ENCODE measurements at places on chromosomes 2 and 18. TPM values are rescaled to one million over a fixed set of nuclear protein-coding genes. Genes with fewer than 3 reads are reported as not detected.

The PCBP1 gene
- 36.1 TPM for total RNA-seq

The CTDP1 gene
- 7.4 TPM for total RNA-seq

The MEP1B gene
- total RNA-seq: 0.18 TPM

The RIT2 gene
- not detected for total RNA-seq

The VWA3B gene
- total RNA-seq: 0.13 TPM

GRCh38 chr2:215031321-215031720 is 107.1 kb downstream of the ABCA12 start:
- no peak overlapping the region for H3K4me3 ChIP-seq
- DNase-seq: no peak
- no peak overlapping the region for H3K27ac ChIP-seq
- H3K4me1 ChIP-seq: no peaks in the 10 kb centered on the region
- H3K36me3 ChIP-seq: no peaks in the 10 kb centered on the region
- no peaks in the 10 kb centered on the region for H3K27me3 ChIP-seq

DNA sequence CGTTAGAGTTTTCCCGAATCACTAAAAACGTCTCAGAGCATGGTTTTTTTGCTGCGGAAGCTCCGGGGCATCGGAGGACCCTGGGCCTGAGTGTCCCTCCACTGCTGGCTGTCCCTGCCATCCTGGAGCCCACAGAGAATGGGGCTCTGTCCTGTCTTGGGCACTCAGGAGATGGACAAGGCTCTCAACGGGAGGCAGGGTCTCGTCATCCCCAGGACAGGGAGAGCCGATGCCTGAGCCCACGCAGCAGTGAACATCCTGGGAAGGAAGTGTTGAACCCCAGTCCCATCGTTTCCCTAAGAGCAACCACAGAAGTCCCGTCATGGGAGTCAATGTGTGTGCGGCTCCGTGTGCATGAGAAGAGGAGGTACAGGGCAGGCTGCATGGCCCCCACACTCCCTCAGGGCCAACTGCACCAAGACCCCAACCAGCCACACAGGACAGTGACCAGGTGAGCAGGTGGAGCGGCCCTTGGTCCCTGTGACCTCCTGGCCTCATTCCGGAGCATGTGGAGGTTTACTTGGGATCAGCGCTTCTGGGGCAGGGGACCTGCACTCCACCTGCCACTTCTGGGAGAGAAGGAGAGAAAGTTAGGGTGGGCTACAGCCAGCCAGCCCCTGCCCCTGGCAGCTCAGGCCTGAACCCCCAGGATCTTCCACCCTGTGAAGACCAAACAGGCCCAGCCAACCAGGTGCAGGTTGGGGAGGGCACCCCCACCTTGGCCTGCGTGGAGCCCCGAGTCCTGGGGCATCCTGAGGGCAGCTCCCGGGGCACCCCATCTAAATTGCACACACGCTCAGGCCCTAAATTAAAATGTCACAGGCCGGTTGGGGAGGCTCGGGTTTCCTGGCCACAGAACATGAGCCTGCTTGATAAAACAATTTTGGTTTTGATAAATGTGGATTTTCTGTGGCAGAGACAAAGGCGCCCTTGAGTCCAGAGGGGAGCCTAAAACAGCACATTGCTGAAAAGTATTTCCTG is 3.1 kb upstream of the SNED1 start:
- no peak overlapping the region for H3K27ac ChIP-seq
- no peak for DNase-seq
- H3K4me3 ChIP-seq: no peak overlapping the region
- H3K27me3 ChIP-seq: peaks cover 38% of the 10 kb centered on the region
- no peaks in the 10 kb centered on the region for H3K36me3 ChIP-seq
- H3K4me1 ChIP-seq: peaks cover 69% of the 10 kb centered on the region

- no peaks in the 10 kb centered on the region for H3K4me1 ChIP-seq
- DNase-seq: peak; percentile 13
- no peaks in the 10 kb centered on the region for H3K36me3 ChIP-seq
- H3K4me3 ChIP-seq: no peak overlapping the region
These were observed 690.5 kb downstream of the ADCYAP1 start for GRCh38 chr18:1595195-1595594.

DNA sequence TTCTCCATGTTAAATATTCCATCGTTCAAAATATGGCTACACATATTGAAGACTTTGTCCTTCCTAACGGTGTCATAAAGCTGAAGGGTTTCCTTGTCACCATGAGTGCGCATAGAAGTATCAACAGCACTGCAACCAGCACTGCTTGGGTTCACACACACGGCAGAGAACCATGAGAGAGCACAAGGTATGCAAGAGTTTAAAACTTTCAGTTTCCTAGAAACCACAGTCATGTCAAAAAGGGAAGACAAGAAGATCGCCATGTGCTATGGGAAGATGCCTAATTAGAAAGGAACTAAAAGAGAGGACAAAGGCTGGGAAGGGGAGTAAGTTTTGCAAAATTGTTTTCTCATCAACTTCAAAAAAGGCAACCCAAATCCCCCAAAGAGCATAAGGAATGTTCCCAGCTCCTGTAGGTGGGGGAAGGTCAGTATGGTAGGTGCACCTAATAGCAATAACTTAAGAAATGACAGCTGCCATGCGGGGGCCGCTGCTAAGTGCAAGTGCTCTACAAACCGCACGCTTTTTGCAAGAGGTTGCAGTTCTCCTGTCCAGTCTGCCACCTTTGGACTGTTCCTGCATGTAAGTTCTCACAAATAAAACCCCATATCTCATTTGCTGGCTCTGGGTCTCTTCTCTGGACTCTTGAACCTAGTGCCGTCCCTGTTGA is 136.8 kb downstream of the TMEM163 start:
- DNase-seq: no peak
- H3K27me3 ChIP-seq: no peaks in the 10 kb centered on the region
- H3K4me1 ChIP-seq: no peaks in the 10 kb centered on the region
- no peak overlapping the region for H3K27ac ChIP-seq
- no peaks in the 10 kb centered on the region for H3K36me3 ChIP-seq

GRCh38 chr2:181910028-181910831 is 18.7 kb downstream of the ITPRID2 start:
- H3K27me3 ChIP-seq: no peaks in the 10 kb centered on the region
- peaks cover 15% of the 10 kb centered on the region for H3K36me3 ChIP-seq
- H3K4me3 ChIP-seq: no peak overlapping the region
- DNase-seq: no peak
- no peaks in the 10 kb centered on the region for H3K4me1 ChIP-seq
- H3K27ac ChIP-seq: no peak overlapping the region

DNA sequence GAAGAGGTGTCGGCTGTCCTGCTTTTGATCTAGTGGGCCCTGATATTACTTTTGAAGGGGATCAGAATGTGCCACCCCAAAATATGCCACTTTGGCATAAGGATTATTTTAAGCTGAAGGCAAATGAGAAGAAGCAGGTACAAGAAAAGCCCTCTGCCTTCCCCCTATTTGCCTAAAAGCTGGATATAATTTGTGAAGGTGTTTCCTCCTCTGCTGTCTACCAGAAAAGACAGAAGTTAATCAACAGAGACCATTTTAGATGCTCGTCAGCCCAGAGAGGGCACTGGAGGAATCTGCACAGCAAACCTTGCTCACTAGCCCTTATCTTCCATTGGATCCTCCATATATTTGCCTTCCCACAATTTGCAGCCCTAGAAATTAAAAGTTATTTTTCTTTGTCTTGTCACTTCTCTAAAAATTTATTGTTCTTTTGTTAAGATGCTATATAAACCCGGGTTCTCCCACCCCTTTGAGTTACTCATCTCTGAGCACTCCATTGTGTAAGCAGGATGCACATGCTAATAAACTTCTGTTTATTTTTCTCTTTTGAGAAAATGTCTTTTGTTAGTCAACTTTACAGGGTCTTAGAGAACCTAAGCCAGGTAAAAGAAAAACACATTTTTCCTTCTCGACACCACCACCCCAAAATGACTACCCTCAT is 163.2 kb upstream of the SLC1A4 start:
- H3K4me1 ChIP-seq: peaks cover under 1% of the 10 kb centered on the region
- no peak overlapping the region for H3K27ac ChIP-seq
- H3K4me3 ChIP-seq: no peak overlapping the region
- no peaks in the 10 kb centered on the region for H3K36me3 ChIP-seq

GRCh38 chr2:240269380-240269779 is 128.9 kb upstream of the OTOS start:
- DNase-seq: no peak
- H3K4me1 ChIP-seq: no peaks in the 10 kb centered on the region
- H3K27me3 ChIP-seq: peaks cover 7% of the 10 kb centered on the region
- no peak overlapping the region for H3K4me3 ChIP-seq

GRCh38 chr18:67568166-67568565 is 51.6 kb upstream of the DSEL start:
- no peak overlapping the region for H3K4me3 ChIP-seq
- H3K36me3 ChIP-seq: no peaks in the 10 kb centered on the region
- no peaks in the 10 kb centered on the region for H3K4me1 ChIP-seq
- no peak for DNase-seq
- no peaks in the 10 kb centered on the region for H3K27me3 ChIP-seq
- no peak overlapping the region for H3K27ac ChIP-seq

- DNase-seq: peak; percentile 69
- no peak overlapping the region for H3K4me3 ChIP-seq
- H3K27ac ChIP-seq: no peak overlapping the region
- H3K27me3 ChIP-seq: no peaks in the 10 kb centered on the region
- H3K4me1 ChIP-seq: no peaks in the 10 kb centered on the region
- no peaks in the 10 kb centered on the region for H3K36me3 ChIP-seq
These were observed 1110.6 kb upstream of the ACVR2A start for GRCh38 chr2:146734042-146734820.

- H3K27me3 ChIP-seq: no peaks in the 10 kb centered on the region
- H3K27ac ChIP-seq: no peak overlapping the region
- no peaks in the 10 kb centered on the region for H3K36me3 ChIP-seq
- no peak for DNase-seq
These were observed 108.9 kb upstream of the CDC42EP3 start for GRCh38 chr2:37780387-37780676.
